Activated naive CD8-positive, alpha-beta T cell treated with anti-CD3 and anti-CD28 coated beads, Interleukin-2, amount 50 U/mL, for 24 hours (primary cell): ENCODE measurements at places on chromosomes 5 and 9.

GRCh38 chr9:69009708-69010107, 4.2 kb downstream of the PRKACG start:
- no peak for DNase-seq

DNA sequence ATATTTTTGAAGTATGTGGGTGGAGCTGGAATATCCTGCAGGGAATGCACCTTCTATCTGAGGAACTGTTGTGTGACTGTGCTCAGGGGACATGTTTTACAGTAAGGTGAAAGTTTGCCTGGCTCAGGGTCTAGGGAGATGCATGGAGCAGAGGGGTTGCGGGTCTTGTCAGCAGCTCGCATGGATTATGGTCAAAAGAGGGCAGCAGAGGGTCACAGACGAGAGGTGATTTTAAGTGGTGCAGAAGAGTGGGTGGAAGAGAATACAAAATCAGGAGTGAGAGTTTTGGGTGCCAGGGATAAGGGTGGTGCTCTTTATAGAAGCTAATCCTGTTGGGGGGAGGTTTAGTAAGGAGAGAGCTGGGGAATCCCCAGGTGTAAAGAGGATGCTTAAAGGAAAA, 53.5 kb upstream of the GRIN3A start:
- DNase-seq, result peak; percentile 7

GRCh38 chr9:5402217-5402616, 35.5 kb downstream of the PLGRKT start:
- DNase-seq, result no peak

GRCh38 chr9:132754236-132754635, 84.0 kb downstream of the GTF3C4 start:
- DNase-seq, result no peak

DNA sequence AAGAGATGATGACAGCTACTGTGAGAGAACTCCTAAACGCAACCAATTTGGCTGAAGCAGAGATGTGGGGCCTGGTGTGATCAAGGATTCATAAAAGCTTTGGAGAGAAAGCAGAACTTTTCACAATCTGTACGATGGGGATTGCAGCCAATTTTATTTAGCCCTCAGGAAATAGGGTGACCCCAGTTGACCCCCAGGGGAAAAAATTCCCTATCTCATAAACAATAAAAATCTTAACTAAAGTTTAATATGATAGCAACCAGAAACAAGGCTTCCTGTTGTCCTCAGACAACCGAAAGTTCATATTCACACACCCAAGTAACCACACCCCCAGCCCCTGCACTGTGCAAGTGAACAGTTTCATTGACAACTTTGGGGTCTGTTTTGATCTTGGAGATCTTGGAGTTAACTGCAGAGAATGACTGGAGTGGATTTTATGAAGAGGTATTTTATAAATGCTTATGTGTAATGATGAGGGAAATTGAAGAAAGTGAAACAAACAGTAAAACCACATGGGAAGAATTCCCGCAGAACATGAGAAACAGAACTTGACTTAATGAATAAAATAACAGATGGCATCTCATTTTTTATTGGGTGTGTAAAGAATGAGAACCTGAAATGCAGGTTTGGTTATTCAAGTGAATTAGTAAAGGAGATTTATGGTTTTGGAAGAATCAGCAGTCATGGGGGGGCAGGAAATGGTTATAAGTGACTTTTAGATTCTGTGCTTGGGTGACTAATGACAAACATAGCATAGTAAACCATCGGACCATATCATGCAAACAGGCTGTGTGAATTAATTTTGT, 94.5 kb downstream of the PDE4D start:
- no peak for DNase-seq

- DNase-seq, result peak; percentile 16
These were observed 185.3 kb downstream of the MAPKAP1 start for GRCh38 chr9:125521462-125522327.

- peak; percentile 2 for DNase-seq
These were observed 115.7 kb upstream of the MSX2 start for GRCh38 chr5:174608631-174609097.

GRCh38 chr9:18137815-18138214, 336.1 kb upstream of the ADAMTSL1 start:
- no peak for DNase-seq

- no peak for DNase-seq
These were observed 7.8 kb upstream of the KCNIP1 start for GRCh38 chr5:170495825-170496661.
